Aorta (tissue), 5 donors: ENCODE measurements at places on chromosomes 5 and 9.
A peak's percentile ranks its signal among the peaks of the same experiment; 100 is the strongest.

GRCh38 chr9:78221425-78221824 lies 14.4 kb upstream of the CEP78 start:
- no peak for DNase-seq

- DNase-seq: no peak
Observed at GRCh38 chr9:116090030-116090770, 63.4 kb upstream of the PAPPA start.

DNA sequence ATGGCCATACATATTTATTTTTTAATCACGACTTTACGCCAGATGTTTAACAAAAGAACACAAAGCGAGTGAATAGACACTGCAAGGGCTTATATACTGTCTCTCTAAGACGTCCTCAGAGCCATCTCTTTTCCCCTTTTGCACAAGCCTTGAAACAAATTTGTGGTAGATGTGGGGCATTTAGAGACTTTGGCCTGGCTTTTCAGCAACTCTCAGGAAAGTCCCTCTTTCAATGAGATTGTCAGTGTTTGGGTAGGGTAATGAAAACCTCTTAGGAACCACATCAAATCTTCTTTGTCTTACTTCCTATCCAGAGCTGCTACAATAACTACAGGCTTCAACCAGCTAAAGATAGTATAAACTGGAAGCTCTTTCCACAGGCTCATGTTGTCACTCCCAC lies 380.0 kb downstream of the ANXA1 start:
- no peak for DNase-seq

DNA sequence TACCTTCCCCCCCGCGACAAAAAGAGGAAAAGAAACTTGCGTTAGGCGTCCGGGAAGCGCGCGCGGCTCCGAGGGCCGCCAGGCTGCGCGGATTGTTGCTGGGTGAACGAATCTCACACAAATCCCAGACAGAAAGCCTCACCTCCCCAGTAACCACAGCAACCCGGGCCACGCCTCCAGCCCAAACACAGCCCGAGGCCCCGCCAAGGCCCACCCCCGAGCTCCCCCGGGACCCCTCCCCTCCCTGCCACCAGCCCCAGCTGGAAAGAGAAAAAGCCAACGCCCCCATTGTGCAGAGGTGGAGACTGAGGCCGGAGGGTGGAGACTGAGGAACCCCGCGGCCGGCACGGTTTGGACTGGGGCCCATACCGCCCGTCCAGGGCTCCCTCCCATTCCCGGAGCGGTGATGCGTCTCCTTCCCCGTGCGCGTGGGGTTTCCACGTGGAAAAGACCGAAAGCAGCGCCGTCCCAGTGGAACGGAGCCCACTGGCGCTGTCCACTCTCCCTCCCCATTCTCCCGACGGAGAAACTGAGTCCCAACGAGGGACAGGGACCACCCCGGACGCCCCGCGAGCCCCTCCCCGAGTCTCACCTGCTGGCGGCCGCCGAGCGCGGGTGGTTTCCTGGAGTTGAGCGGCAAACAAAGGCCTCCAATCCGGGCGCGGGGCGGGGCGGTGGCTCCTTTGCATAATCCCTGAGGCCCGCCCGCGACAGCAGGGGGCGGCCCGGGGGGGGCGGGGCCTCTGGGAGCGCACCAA lies 10.2 kb upstream of the AKNA start:
- DNase-seq: peak; percentile 99
